ENCODE measurements at places on chromosomes 7 and 10.

DNA sequence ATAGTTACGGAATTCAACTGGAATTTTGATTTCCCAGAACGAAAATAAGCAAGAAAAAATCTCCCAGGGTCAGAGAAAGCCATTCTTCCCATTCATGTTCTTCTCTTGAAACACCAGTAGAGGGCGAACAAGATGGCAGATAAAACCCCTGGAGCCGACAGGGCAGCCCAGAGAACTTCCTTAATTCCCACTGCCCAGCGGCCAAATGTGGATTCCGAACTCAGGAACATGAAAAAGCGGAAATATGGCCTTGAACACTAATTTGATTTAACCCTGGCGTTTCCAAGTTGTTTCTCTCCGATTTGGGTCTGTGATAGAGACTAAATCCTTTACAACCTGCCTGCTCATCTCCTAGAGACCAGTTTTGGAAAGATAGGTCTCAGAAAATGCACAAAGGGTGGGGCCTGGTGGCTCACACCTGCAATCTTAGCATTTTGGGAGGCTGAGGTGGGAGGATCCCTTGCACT lies 100.7 kb upstream of the WAC start:
- DNase-seq: peak; percentile 75

DNA sequence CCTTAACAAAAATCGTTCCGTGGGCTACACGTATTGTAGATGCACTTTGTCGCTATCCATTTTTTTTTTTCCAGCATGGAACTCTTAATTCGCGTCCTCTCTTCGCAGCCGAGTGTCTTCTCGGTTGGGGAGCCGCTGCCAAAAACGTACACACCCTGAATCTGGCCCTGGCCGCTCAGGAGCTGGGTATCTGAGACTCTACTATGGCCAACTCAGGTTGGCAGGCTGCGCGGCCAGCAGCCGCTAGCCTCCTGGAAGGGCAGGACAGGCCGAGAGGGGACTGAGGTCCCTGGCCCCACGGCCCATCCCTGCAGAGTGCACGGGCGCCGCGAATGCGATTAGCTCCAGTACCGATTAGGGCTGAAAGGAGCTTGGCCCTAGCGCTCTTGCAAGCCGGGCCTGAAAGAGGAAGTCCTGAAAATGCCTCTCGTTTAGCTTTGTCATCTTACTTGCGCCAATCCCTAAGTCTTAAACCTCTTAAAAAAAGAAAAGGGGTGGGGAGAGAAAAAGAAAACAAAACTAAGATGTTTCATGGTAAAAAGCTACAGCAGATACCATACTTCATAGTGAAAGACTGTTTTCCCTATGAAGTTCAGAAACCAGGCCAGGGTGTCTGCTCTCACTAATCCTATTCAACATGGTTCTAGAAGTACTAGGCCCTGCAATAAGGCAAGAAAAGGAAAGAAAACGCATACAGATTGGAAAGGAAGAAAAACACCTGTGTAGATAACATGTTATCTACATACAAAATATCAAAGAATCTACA lies 113.2 kb upstream of the RHEB start:
- DNase-seq: peak; percentile 53

- peak; percentile 12 for DNase-seq
These were observed 86.7 kb upstream of the GNAI1 start for GRCh38 chr7:80047856-80048459.

DNA sequence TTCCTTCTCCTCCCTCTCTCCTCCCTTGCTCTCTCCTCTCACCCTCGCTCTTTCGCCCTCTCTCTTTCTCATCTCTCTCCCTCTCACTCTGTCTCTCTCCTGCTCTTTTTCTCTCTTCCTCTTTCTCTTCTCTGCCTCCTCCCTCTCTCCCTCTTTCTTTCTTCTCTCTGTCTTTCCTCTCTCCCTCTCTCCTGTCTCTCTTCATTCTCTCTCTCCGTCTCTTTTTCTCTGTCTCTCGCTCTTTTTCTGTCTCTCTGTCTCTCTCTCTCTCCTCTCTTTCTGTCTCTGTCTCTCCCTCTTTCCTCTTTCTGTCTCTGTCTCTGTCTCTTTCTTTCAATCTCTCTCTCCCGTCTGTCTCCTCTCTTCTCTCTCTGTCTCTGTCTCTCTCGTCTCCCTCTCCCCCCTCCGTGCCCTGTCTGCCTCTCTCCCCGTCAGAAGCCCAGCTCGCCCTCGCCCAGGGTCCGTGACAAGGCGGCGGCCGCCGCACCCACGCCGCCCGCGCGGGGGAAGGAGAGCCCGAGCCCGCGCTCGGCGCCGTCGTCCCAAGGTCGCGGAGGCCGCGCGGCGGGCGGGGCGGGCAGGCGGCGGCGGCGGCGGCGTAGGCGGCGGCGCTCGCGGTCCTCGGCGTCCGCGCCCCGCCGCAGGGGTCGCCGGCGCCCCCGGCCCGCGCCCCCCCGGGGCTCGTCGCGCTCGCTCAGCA lies 21.3 kb upstream of the HSPB1 start:
- DNase-seq: no peak

Measured in fibroblast of mammary gland (primary cell).